ENCODE measurements at places on chromosomes 6 and 20. TPM values are rescaled to one million over a fixed set of nuclear protein-coding genes. Genes with fewer than 3 reads are reported as not detected.

Gene MYLIP
- 59.2 TPM for total RNA-seq

DNA sequence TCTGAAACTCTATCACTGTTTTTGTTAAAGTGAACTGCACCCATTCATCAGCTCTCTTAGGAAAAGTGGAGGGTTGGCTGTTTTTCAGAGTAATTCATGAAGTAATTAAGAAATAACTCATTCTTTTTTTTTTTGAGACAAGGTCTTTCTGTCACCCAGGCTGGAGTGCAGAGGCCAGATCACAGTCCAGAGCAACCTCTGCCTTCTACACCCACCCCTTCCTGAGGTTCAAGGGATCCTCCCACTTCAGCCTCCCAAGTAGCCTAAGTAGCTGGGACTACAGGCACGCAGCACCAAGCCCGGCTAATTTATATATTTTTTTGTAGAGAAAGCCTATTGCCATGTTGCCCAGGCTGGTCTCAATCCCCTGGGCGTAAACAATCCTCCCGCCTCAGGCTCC is 2.6 kb downstream of the ZNFX1 start:
- DNase-seq: no peak

DNA sequence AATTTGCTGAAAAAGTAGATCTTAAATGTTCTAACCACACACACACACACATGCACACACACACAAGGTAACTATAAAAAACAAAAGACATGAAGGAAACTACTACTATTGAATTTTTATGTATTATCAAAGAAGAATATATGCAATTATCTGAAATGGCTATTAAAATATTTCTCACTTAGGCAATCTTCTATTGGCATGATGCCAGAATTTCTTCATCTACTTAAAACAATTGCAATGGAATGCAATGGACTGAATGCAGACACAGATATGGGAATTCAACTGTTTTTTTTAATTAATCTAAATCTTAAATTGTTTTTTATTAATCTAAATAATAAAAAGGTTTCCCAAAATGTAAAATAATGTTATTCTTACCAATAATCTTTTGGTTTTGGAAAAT is 152.6 kb upstream of the SMLR1 start:
- no peak for DNase-seq

Gene VWA7
- total RNA-seq: 0.99 TPM

Gene DUSP15
- total RNA-seq: 3.2 TPM

Gene PNPLA1
- total RNA-seq: 4.2 TPM

DNA sequence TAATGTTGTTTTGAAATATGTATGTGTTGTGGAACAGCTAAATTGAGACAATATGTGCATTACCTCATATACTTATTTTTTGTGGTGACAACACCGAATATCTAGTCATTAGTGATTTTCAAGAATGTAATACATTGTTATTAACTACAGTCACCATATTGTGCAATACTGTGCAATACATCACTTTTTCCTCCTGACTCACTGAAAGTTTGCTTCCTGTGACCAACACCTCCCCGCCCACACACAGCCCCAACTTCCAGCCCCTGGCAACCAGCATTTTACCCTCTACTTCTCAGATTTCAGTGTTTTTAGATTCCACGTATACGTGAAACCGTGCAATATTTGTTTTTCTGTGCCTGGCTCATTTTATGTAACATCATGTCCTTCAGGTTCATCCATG is 627.9 kb downstream of the PRKN start:
- DNase-seq: peak; percentile 77

DNA sequence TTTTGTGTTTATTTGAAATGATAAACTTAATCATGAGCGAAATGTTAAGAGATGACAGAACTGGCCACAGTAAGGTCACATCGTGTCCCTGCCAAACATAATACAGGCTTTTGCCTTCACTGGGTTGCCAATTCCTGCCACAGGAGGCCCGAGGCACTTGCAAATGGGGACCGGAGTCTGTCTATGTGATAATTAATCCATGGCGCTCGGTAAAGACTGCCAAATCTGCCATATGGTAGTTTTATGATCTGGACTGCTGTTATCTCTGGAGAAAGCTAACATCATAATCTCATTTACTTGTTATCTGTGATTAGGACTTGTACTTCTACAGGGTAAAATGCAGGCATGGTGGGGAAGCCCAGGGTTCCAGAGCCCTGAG is 170.5 kb upstream of the TSHZ2 start:
- peak; percentile 44 for DNase-seq

Gene FAM110A
- 5.0 TPM for total RNA-seq

GRCh38 chr20:24534282-24534681 is 64.9 kb downstream of the SYNDIG1 start:
- no peak for DNase-seq

DNA sequence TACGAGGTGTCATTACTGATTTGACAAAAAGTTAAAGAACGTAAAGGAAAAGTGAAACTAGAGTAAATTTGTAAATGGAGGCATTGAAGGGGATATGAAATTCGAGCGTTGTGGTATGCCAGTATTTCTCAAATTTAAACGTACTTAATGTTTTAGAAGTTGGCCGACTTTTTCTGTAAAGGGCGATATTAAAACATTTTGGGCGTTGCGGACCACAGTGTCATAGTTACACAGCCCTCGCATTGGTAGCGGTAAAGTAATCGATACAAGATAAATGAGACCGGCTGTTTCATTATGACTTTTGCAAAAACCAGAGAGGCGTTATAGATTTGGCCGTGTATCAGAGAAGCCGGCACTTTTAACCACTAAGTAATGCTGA is 39.6 kb downstream of the OR2B2 start:
- no peak for DNase-seq

GRCh38 chr20:63380346-63380870 is 19.3 kb upstream of the CHRNA4 start:
- no peak for DNase-seq

DNA sequence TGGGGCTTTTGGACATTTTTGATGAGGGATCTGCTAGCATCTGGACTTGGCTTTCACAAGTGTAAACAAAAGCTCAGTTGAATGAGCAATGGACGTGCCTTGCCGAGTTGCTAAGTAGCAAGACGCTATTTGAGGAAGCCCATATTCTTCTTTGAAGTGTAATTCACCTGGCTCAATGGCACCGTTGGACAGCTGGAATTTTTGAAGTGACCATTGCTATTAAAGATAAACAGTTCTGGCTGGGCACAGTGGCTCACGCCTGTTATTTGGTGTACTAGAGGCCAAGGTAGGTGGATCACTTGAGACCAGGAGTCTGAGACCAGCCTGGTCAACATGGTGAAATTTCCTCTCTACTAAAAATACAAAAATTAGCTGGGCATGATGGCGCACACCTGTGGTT is 88.8 kb upstream of the SOX4 start:
- DNase-seq: no peak

GRCh38 chr20:51003753-51004152 is 19.2 kb downstream of the KCNG1 start:
- no peak for DNase-seq

DNA sequence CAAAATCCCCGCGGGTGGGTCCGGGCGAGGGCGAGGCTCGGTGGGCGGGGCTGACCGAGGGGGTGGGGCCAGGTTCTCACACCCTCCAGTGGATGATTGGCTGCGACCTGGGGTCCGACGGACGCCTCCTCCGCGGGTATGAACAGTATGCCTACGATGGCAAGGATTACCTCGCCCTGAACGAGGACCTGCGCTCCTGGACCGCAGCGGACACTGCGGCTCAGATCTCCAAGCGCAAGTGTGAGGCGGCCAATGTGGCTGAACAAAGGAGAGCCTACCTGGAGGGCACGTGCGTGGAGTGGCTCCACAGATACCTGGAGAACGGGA is 809 bp downstream of the HLA-G start:
- DNase-seq: no peak

DNA sequence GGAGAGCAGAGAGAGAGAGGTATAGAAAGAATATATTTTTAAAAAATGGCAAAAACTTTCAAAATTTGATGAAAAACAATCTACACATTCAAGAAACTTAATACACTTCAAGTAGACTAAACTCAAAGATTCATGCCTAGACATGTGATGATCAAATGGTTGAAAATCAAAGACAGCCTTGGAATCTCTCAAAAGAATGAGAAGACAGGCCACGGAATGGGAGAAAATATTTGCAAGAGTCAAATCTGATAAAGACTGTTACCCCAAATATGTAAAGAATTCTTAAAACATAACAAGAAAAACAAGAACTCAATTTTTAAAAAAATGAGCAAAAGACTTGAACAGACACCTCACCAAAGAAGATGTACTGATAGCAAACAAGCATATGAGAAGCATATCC is 49.7 kb downstream of the THEMIS start:
- DNase-seq: no peak

Gene KCNK5
- 1.4 TPM for total RNA-seq

DNA sequence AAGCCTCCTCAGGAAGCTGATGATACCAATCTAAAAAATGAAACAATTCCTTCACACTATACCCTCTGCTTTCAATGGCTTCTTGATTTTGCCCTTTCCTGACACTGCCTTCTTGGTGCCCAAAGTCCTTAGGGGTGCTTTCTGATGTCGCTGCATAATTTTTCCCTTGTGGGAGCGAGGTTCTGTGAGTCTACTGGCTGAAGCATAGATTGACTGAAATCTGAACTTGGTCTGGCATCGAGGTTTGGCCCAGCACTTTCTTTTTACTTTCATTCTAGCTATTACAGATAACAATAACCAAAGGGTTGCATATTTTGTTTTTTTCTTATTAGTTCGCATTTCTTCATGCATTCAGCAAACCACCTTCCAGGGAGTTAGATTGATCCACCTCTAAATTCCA is 65.8 kb downstream of the E2F3 start:
- no peak for DNase-seq

Gene CCR6
- total RNA-seq: 0.30 TPM

GRCh38 chr6:45256697-45257695 is 71.1 kb upstream of the RUNX2 start:
- DNase-seq: no peak

Gene NTSR1
- 0.10 TPM for total RNA-seq

DNA sequence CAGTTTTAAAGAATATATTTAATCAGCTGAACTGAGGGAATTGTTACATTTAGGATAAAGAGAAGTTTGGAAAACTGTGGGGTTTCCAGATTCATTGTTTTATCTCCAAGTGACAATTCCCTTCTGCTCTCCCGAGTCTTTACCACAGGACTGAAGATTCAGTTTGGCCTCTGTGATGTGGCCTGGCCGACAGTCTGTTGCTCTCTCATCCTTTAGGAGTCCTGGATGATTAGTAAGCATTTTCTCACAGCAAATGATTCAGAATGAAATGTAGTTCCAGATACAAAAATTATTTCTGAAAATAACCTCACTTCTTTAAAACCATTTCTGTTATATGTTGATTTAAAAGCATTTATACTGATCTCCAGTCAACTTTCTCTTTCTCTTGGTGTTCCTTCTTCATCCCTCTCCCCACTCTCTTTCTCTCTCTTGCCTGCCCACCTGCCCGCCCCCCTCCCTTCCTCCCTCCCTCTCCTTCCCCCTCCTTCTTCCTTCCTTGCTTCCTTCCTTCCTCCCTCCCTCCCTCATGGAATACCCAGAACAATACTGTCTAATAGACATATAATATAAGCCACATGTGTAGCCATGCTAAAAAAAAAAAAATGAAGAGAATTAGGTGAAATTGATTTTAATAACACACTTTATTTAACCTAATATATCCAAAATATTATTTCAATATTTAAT is 254.9 kb downstream of the PRL start:
- DNase-seq: no peak

- no peak for DNase-seq
Observed at GRCh38 chr20:43938017-43938655, 23.5 kb downstream of the TOX2 start.

DNA sequence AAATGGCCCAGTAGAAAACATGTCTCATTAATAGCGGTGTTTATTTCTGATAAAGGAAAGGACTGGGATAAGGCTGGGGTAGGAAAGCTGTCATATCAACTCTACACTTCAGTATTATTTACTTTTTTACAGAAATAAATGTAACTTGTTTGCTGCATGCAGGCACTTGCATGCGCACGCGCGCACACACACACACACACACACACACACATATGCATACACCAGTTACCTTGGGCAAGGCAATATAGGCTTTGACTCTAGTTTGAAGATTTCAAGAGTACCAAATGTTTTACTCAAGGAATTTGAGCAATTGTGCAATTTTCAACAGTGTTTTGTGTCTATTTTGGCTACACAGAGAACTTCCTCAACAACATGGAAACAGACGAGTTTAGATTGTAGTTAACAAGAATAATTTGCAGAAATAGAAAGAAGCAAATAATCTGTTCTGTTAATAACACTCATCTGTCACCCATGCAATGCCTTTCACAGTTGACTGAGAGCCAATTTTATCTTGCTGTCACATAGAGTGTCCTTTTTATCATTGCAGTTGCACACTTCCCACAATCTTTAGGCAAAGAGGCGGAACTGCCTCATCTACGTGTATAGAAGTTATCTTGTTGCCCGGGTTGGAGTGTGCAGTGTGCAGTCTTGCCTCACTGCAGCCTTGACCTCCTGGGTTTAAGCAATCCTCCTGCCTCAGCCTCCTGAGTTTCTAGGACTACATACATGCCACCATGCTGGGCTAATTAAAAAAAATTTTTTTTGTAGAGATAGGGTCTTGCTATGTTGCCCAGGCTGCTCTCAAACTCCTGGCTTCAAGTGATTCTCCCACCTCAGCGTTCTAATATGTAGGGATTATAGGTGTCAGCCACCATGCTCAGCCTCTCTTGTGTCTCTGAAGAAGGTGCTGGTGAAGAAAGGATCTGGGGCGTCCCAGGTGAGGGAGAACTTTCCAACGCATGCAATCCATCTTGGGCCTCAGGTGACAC is 74.8 kb upstream of the SHLD1 start:
- no peak for DNase-seq

Gene TMEM170B
- 5.8 TPM for total RNA-seq

Gene SALL4
- total RNA-seq: 2.7 TPM

- no peak for DNase-seq
Observed at GRCh38 chr20:50146732-50147662, 6.5 kb downstream of the PEDS1 start.

- no peak for DNase-seq
Observed at GRCh38 chr6:897528-898207, 204.7 kb upstream of the EXOC2 start.
